Activated T-cell treated with anti-CD3 and anti-CD28 coated beads, Interleukin-2, amount 50 U/mL, for 1 hour (primary cell): ENCODE measurements at places on chromosomes 7 and 10.
A peak's percentile ranks its signal among the peaks of the same experiment; 100 is the strongest.

DNA sequence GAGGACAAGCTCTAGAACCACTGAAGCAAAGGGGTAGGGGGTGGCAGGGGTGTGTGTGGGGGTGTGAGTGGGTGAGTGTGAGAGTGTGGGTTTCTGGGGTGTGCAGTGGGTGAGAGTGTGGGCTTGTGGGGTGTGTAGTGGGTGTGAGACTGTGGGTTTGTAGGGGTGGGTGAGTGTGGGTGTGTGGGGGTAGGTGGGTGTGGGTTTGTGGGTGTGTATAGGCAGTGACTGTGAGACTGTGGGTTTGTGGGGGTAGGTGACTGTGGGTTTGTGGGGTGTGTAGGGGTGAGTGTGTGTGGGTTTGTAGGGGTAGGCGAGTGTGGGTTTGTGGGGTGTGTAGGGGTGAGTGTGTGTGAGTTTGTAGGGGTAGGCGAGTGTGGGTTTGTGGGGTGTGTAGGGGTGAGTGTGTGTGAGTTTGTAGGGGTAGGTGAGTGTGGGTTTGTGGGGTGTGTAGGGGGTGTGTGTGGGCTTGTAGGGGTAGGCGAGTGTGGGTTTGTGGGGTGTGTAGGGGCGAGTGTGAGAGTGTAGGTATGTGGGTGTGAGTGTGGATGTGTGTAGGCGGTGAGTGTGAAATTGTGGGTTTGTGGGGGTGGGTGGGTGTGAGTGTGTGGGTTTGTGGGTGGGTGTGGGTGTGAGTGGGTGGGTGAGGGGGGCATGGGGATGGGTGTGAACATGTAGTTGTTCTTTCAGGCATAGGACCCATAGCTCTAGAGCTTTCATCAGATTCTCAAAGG, 8.8 kb downstream of the NOS3 start:
- DNase-seq = no peak

GRCh38 chr10:101573885-101574753, 13.9 kb downstream of the POLL start:
- no peak for DNase-seq

- no peak for DNase-seq
These were observed 212.4 kb upstream of the NPSR1 start for GRCh38 chr7:34445653-34446052.

GRCh38 chr10:56003555-56003954, 357.5 kb downstream of the ZWINT start:
- DNase-seq = no peak

DNA sequence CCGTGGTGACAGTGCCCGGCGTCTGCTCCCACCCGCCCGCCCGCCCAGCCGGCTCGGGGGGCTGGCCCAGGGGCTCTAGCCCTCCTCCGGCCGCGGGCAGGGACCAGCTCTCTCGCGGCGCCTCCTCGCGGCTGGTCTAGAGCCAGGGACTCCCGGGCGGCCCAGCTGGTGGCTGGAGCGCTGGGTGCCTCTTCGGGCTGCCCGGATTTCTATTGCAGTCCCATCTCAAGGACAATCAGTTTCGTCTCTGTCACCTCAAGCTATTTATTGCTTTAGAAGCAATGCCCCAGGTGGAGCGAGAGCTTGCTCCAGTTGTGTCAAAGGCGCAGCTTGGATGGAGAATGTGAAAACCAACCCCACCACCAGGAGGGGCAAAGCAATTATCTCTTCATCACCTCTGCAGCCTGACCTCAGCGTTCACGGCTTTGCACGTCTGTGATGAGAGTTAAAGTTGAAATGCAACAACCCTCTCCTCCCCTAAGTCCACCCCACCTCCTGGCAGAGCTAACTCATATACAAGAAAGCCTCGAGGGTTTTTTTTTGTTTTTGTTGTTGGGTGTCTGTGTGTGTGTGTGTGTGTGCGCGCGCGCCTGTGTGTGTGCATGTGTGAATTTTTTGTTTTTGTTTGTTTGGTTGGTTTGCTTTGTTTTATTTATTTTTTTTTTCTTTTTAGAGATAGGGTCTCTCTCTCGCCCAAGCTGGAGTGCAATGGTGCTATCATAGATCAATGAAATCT, at the start of gene ITGA8:
Gene ITGA8 (minus strand): TSS at position 24 of the 736 bp plus-strand sequence. CDS start 151 bp downstream, outside the sequence.
- no peak for DNase-seq

DNA sequence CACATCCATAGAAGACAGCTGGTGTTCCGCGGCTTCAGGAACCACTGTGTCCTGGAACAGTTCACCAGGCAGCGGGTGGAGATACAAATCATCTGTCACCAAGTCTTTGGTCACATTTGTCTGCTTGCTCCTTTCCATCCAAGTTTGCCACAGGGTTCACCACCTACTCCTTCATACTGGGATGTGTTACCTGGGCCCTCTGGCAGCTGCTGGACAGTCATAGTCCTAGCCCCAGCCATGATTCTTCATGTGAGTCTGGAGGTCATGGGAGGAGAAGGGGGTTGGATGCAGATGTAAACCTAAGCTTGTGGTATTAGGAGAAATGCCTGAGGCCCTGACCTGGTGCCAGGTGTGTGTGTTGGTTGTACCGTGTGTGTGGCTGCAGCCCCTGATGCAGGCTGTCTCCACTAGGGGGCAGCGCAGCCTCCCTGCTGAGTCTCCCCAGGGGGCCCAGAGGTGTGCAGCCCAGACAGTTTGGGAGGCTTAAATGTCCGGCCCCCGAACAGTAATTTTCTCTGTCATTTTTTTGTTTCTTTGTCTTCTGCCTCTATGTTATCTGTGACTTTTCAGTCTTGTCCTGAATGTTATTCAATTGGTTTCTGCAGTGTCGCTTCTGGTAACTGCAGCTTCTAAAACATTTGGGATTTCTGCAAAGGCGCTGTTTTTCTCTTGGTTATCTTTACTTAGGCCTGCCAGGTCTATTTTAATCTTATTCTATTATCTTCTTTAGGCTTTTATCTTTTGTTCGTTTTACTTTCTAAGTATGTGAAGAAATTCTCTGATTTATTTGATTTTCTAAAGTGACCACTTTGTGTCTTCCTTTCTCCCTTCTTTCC, 14.8 kb downstream of the NPS start:
- peak; percentile 22 for DNase-seq

GRCh38 chr10:59388671-59388976, 26.3 kb upstream of the FAM13C start:
- DNase-seq = no peak

DNA sequence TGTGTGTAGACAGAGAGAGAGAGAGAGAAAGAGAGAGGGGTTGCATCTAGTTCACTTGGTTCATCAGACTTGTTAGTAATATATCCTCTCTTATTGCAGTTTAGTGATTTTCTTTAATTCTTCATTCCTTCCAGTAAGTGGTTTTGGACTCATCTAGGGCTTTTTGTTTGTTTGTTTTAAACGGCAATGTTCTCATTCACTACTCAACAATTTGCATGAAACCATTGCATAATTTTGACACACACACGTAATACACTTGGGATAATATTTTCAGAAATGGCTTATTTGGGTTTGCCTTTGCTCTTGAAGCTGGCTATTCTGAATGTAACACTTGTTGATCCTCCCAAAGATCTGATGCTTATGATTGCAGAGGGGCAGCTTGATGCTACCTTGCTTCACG, 16.4 kb upstream of the ZNF32 start:
- no peak for DNase-seq

DNA sequence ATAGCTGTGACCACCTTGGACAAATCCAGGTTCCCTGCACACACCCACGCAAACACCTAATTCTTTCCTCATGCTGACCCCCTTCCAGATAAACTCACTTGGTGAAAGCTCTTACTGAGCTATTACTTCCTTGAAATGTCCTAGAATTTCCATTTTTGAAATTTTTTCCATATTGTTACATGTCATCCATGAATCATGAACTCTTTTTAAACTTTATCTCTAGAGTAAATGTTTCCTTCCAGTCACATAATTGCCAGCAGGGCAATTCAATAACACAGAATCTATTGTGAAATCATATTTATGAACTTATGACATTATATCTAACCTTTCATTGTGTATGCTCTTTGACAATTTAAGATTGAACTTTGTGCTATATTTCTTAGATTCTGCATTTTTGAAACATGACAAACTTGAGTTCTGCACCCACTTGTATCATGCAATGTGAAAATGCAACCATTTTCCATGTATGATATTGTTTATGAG, 26.8 kb upstream of the FGL2 start:
- no peak for DNase-seq

- no peak for DNase-seq
These were observed 51.9 kb upstream of the FAM180A start for GRCh38 chr7:135800560-135800959.

- no peak for DNase-seq
These were observed 17.7 kb downstream of the WDR91 start for GRCh38 chr7:135193615-135194081.

- DNase-seq = peak; percentile 78
These were observed 52.5 kb downstream of the PRF1 start for GRCh38 chr10:70549962-70550458.

DNA sequence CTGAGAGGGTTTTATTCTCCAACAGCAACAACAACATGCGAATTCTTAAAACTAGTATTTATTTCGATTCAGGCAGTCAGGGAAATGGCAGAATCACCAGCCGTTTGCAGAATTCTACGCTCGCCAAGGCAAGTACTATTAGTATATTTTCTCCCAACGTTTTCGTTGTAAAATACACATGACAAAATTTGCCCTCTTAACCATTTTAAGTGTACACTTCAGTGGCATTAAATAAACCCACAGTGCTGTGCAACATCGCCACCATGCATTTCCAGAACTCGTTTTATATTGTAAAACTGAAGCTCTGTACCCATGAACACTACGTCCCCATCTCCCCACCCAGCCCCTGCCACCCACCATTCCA, 10.8 kb downstream of the EN2 start:
- no peak for DNase-seq

GRCh38 chr7:25951414-25952260, 200.4 kb upstream of the NFE2L3 start:
- no peak for DNase-seq

- no peak for DNase-seq
These were observed 100.6 kb upstream of the GLCCI1 start for GRCh38 chr7:7867846-7868571.

DNA sequence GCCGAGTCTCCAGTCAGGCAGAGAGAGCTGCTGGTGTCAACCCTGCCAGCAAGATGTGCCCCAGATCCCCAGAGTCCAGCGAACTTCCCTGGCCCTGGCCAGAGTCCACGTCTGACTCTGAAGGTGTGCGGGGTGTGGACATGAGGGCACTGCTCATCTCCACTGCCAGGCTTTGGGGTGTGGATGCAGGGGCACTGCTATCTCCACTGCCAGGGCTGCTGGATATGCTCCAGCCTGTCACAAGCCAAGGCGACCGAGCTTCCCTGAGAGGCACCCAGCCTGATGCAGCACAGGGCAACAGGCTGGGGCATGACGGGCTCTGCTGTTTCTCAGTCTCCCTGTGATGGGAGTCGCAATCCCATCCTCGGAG, 596.8 kb downstream of the PTPRN2 start:
- DNase-seq = no peak

GRCh38 chr10:1121271-1121970, 65.2 kb downstream of the WDR37 start:
- DNase-seq = no peak

- no peak for DNase-seq
These were observed 57.3 kb upstream of the FGFR2 start for GRCh38 chr10:121655254-121656144.

- DNase-seq = no peak
These were observed 167.5 kb upstream of the CELF2 start for GRCh38 chr10:10850214-10850613.

- no peak for DNase-seq
These were observed 36.5 kb downstream of the RPA3 start for GRCh38 chr7:7681936-7682329.

- no peak for DNase-seq
These were observed 46.2 kb downstream of the CCDC71L start for GRCh38 chr7:106614751-106615150.

DNA sequence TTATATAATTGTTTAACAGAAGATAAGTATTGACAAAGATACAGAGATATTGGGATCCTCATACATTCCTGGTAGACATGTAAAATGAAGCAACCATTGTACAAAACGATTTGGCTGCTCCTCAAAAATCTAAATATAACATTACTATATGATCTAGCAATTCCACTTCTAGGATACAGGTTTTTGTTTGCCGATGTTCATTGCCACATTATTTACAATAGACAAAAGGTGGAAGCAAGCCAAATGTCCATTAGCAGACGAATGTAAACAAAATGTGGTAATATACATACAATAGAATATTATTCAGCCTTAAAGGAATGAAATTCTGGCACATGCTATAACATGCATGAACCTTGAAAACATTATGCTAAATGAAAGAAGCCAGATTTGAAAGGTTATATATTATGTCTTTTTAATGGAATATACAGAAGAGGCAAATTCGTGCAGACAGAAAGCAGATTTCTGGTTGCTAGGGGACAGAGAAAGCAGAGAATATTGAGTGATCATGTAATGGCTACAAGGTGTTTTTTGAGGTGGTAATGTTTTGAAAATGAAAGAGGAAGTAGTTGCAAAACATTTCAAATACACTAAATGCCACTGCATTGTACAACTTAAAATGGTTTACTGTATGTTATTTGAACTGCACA, 44.9 kb downstream of the POLR1F start:
- no peak for DNase-seq

- DNase-seq = no peak
These were observed 177.3 kb upstream of the PHYHIPL start for GRCh38 chr10:58998924-58999713.

DNA sequence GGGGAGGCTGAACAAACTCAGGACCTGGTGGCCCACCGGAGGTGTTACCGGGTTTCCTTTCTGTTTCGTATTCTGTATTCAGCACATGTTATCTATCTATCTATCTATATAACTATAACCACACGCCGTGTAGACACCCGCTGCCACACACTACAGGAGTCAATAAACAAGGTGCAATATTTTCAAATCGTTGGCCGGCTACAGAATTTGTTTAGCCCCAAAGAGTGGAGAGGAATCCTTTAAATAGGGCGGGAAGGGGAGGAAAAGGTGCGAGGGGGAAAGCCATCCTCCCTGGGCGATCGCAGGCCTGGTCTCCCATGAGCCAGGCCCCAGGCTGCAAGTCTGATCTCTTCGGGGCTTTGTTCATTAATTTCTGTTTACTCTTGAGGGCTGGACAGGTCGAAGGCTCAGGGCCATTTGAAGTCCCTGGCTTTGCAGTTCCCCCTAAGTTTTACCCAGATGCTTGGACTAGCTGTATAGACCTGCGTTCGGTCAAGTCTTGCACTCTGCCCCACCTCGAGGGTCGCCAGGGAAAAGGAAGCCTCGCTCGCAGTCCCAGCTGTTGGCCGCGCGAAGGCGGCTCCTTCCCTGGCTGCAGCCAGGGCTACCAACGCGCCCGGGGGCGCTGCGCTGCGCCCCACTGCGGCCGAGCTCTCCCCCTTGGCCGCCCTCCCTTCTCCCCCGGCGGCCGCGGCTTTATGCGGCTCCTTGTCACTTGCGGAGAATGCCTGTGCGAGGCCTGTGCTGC, 3.8 kb downstream of the NKX2-3 start:
- no peak for DNase-seq

- no peak for DNase-seq
These were observed 59.0 kb upstream of the CHST15 start for GRCh38 chr10:124152139-124153022.

GRCh38 chr10:2744547-2745200, 322.7 kb upstream of the PFKP start:
- no peak for DNase-seq
